ENCODE measurements at places on chromosomes 11 and 22.

- DNase-seq: no peak
Measured at GRCh38 chr22:38456841-38457699, 2.1 kb upstream of the KCNJ4 start.

GRCh38 chr11:114586797-114587196, 8.8 kb downstream of the NXPE4 start:
- DNase-seq: peak; percentile 10

- no peak for DNase-seq
Measured at GRCh38 chr22:23579870-23580575, at the start of gene IGLL1. Gene IGLL1, minus strand, starts transcription at chr22:23580290. Its CDS starts 100 bp downstream, at chr22:23580190.

DNA sequence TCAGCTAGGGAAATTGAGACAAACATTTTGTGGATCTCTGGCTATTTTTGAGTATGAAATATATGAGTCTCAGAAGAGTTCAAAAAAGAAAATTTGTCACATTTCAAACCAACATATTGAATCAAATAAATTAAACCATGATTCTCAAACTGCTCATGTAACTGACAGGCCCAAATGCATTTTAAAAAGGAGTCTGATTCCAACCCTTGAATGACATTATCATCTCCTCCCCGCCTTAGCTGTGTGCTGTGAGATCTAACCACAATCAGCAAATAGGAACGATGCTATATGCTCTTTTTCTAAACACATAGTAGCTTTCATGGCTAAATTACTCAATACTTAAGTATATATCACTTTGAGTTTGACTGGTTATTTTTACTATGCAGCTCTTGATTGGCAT, 57.1 kb downstream of the EFCAB6 start:
- no peak for DNase-seq

DNA sequence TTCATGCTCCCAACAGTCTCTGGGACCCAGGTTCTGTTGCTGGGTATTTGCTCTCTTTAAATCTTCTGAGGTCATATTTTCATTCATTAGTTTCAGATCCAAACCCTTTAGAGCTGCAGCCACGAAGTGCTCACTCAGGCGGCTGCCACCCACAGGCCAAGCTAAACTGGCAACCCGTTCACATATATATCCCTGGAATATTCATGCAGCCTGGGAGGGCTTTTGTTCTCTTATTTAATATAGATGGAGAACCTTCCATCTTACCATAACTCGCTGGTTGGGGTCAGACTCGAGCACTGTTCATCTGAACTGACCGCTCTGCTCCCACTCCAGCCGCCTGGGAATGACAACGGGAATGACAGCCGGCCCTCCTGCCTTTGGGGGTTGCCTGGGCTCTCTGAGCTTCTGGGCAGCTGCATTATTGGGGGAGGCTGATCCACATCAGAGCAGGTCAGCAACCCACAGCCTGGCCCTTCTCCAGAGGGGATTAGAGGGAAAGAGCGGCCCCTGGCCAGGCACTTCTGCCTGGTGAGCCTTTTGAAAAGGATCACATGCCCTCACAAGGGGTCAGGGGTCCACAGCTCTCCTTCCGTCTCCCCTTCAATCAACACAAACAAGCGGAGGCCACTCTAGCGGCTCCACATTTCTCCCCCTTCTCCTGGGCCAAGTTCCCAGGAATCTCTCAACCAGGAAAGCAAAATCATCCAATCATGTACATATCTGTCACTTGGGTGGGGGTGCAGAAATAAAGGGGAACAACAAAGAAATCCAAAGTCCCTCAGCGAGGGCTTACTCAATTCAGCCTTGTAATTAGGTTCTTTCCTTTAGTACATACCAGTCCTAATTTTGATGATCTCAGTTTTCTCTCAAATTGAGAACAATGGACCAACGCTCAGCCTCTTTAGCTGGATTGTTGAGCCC, 11.8 kb downstream of the TMEM184B start:
- peak; percentile 29 for DNase-seq

- peak; percentile 44 for DNase-seq
Measured at GRCh38 chr22:21642584-21643448, 714 bp downstream of the SDF2L1 start.

DNA sequence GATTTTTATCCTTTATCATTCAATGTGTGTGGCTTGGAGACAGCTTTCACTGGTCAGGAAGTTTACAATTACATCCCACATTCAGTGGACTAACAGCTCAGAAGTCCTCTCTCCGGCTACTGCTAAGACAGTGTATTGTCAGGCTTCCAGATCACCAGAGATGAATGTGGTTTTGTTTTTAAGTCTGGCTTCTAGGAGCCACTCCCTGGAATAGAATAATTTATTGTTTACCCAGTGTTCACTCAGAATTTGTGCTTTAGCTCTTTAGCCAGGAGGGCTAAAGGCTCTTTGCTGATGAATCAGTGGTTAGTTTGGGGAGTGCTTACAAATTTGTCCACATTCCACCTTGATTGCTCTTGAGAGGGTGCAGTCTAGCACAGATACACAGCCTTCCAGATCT, 26.5 kb downstream of the TRIM77 start:
- DNase-seq: no peak

GRCh38 chr22:44357296-44357965, 44.7 kb upstream of the SHISAL1 start:
- no peak for DNase-seq

DNA sequence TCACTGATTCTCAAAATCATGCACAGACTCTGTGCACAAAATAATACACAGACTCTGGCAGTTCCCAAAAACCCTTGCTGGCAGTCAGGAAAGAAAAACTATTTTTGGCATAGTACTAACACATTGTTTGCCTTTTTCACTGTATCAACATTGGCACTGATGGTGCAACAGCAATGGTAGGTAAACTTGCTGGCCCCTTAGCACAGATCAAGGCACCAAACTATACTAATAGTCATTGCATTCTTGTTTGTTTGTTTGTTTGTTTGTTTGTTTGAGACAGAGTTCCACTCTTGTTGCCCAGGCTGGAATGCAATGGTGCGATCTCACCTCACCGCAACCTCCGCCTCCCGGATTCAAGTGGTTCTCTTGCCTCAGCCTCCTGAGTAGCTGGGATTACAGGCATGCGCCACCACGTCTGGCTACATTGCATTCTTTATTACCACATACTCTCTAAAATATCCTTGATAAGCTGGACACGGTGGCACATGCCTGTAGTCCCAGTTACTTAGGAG, 81.0 kb upstream of the SLC6A5 start:
- no peak for DNase-seq

- no peak for DNase-seq
Measured at GRCh38 chr11:10042699-10043098, 251.3 kb downstream of the SBF2 start.

GRCh38 chr22:30087611-30088010, 7.3 kb downstream of the HORMAD2 start:
- DNase-seq: no peak

- DNase-seq: no peak
Measured at GRCh38 chr11:9838229-9838628, 174.4 kb downstream of the SWAP70 start.

DNA sequence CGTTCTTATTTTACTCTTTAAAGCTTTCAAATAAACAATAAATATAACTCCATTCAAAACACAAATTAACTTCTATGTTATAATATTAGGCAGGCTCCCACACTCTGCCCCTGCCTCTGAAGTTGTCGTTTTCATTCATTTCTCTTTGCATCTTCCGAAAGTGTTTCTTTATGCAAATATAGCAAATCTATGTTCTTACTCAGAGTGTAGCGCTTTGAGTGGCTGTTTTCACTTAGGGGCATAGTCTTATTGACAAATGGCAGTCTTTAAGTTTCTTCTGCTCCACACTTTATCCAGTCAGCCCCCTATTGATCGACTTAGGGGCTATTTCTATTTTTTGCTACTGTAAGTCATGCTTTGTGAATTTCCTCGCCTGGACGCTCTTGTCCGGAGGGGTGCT, 45.3 kb upstream of the RTL6 start:
- no peak for DNase-seq

DNA sequence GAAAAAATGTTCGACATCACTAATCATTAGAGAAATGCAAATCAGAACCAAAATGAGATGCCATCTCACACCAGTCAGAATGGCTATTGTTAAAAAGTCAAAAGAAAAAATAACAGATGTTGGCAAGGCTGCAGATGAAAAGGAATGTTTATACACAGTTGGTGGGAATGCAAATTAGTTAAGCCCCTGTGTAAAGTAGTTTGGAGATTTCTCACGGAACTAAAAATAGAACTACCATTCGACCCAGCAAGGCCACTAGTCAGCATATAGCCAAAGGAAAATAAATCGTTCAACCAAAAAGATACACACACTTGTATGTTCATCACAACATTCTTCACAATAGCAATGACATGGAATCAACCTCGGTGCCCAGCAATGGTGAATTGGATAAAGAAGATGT, 503.2 kb downstream of the OPCML start:
- no peak for DNase-seq

- DNase-seq: no peak
Measured at GRCh38 chr22:48548391-48548790, 1279.3 kb downstream of the BRD1 start.

DNA sequence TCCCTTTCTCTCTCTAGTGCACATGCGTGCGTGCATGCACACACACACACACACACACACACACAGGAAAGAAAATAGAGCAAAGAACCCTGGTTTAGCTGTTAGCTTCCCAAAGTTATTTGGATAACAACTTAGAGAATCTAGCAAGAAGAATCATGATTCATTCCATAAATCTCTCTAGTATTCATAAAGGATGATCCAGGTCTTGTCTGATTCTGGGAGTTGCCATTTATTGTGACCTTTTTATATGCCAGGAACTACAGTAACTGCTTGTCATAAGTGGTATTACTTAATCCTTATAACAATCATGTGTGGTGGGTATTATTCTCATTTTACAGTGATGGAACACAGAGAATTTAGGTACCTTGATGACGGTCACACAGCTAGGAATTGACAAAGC, 141.5 kb upstream of the MTMR2 start:
- DNase-seq: peak; percentile 21
